ENCODE measurements at places on chromosomes 1 and 21. TPM values are rescaled to one million over a fixed set of nuclear protein-coding genes. Genes with fewer than 3 reads are reported as not detected.

DNA sequence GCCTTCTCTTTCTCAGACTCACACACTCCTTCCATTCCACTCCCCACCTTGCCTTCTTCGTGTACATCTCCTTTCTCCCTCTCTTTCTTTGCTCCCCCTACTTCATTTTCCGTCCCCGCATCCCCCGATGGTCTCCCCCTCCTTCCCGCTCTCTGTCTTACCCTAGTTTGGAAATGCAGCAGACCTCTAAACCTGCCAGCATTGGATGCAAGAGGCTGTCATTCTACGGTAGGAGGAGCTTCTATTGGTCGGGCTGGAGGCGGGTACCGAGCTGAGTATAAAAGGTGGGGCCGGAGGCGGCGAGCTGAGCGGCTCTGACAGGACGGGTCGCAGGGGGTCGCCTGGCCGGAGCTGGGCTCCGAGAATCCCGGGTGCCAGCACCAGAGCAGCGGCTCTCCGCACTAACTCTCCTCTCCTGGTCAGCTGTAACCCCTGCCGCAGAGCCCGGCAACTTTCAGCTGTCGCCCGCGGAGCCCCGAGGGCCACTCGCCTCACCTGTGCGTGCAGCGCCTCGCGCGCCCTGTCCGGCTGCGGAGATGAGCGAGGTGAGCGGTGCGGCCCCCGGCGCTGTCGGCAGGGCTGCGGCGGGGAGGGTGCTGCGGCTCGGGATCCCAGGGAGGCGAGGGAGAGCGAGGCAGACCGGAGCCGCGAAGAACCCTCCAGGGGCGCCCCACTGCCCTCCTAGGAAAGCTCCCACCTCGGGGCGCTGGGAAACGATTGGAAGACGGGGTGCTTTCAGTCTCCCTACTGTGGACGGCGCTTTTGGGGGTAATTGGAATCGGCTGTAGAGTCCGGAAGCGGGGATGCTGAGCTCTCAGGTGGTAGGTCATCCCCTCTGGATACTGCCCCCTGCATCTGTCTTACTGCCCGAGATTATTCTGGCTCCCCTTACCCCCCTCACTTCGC is at the start of gene PCP4L1:
Gene PCP4L1 (plus strand): TSS at position 307 of the 906 bp plus-strand sequence. CDS start 230 bp downstream, at position 537.
- no peak within 1 kb of the TSS for H3K27ac ChIP-seq
- DNase-seq = peak; percentile 84
- peaks cover 29% of the 10 kb centered on the region for H3K27me3 ChIP-seq
- H3K4me3 ChIP-seq = peak within 1 kb of the TSS; percentile 43
- H3K36me3 ChIP-seq = no peaks in the 10 kb centered on the region

- no peak overlapping the region for H3K27ac ChIP-seq
- H3K36me3 ChIP-seq = no peaks in the 10 kb centered on the region
- H3K4me3 ChIP-seq = no peak overlapping the region
- no peak for DNase-seq
- H3K4me1 ChIP-seq = no peaks in the 10 kb centered on the region
- no peaks in the 10 kb centered on the region for H3K27me3 ChIP-seq
Observed at GRCh38 chr1:107213225-107213624, 72.4 kb downstream of the NTNG1 start.

- DNase-seq = no peak
- H3K4me3 ChIP-seq = no peak overlapping the region
- H3K4me1 ChIP-seq = peaks cover 20% of the 10 kb centered on the region
- H3K27ac ChIP-seq = no peak overlapping the region
Observed at GRCh38 chr1:12424793-12425192, 193.2 kb downstream of the DHRS3 start.

DNA sequence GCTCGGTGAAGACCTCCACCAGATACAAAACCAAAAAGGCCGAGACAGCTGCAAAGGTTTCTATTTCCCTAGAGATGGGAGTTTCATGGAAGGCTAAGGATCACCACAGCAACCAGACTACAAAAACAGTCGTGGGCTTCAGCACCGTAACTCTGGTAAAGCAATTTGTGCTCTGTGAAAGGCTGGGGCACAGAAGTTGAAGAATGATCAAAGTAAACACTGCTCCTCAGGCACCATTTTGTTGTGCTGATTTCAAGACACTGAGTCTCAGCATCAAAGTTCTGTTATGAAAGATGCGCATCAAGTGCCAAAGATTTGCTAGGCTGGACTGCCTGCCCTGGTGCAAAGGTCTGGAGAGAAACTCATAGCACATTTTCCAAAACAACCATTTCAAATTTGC is 116.2 kb downstream of the TGFBR3 start:
- H3K4me3 ChIP-seq = no peak overlapping the region
- H3K4me1 ChIP-seq = no peaks in the 10 kb centered on the region
- no peak for DNase-seq
- H3K27ac ChIP-seq = peak overlapping the region; percentile 11
- no peaks in the 10 kb centered on the region for H3K36me3 ChIP-seq

GRCh38 chr1:16087733-16088132 is 14.3 kb upstream of the FAM131C start:
- peaks cover under 1% of the 10 kb centered on the region for H3K4me1 ChIP-seq
- H3K36me3 ChIP-seq = no peaks in the 10 kb centered on the region
- no peaks in the 10 kb centered on the region for H3K27me3 ChIP-seq
- H3K27ac ChIP-seq = no peak overlapping the region

DNA sequence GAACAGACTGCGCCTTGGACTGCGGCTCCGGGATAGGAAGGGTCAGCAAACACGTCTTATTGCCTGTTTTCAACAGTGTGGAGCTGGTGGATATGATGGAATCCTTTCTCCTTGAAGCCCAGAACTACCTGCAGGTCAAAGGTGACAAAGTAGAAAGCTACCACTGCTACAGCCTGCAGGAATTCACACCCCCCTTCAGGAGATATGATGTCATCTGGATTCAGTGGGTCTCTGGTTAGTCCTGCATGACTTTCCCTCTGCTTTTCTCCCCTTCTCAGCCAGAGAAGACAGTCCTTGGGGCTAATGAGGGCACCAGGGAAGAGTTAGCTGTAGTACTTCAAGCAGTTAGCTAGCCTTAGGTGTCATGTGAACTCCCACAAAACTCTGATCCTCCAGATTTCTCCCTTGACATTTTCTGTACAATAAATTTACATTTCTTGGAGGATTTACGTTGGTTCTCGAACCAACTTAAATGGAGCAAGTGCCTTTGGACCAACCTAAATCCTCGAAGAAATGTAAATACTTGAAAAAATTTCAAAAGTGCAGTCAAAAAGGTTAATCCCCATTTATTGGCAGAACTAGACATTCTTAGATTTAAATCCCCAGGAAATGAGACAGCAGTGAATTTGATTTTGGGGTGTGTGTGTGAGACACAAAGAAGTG is 20.9 kb downstream of the NTMT2 start:
- no peaks in the 10 kb centered on the region for H3K27me3 ChIP-seq
- no peak for DNase-seq
- H3K36me3 ChIP-seq = no peaks in the 10 kb centered on the region
- peaks cover 3% of the 10 kb centered on the region for H3K4me1 ChIP-seq

GRCh38 chr1:96002201-96002600 is 719.4 kb upstream of the PTBP2 start:
- H3K36me3 ChIP-seq = no peaks in the 10 kb centered on the region

DNA sequence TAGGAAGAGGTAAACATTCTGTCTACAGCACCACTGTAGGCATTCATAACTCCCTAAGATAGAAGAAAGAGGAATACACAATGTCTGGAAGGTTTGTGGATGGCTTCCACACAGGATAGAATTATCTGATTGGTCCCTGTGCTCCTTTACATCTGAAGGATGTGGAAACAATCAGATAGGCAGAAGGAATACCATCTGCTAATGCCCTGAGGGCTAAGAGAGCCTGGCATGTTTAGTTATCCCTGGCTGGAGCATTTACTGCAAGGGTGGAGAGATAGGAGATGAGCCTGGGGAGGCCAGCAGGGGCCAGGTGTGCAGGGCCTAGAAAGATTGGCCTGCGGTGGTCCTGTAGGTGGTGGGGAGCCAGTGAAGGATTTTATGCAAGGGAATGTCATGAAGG is 8.6 kb upstream of the ACBD3 start:
- no peaks in the 10 kb centered on the region for H3K4me1 ChIP-seq
- no peak for DNase-seq
- H3K36me3 ChIP-seq = no peaks in the 10 kb centered on the region
- no peak overlapping the region for H3K27ac ChIP-seq

DNA sequence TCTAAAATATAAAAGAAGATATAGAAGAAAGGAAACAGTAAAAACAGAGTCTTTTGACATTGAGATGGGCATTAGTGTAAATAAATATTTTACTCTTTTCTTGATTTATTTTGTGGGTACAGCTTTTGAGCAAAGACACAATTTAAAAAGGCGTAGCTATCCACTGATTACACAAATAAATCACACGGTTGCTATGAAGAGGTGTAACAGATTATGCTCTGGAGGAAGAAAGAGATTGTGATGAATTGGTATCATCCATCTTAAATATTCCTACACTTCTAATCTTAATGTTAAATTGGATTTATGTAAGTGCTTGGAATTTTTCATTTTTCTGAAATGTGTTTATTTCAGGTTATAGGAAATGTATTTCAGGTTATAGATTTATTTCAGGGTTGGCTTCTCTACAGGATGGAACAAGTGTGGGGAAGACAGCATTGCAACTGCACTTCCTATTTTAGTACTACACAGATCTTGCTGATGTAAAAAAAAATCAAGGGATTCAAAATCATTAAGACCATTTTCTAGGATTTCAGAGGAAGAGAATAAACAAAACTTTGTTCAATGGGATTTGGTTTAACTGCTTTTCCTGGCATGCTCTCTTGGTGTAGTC is 15.3 kb downstream of the XCL1 start:
- no peaks in the 10 kb centered on the region for H3K36me3 ChIP-seq
- no peaks in the 10 kb centered on the region for H3K4me1 ChIP-seq
- no peak for DNase-seq
- no peak overlapping the region for H3K4me3 ChIP-seq
- H3K27ac ChIP-seq = no peak overlapping the region

The A3GALT2 gene
- total RNA-seq = not detected

The DMRTA2 gene
- not detected for total RNA-seq

All from upper lobe of right lung (tissue), 1 donor.